Daoy (cell line): ENCODE measurements at places on chromosomes 2 and 18. TPM values are rescaled to one million over a fixed set of nuclear protein-coding genes. Genes with fewer than 3 reads are reported as not detected.

Gene IL1F10
- not detected in 2 replicates for total RNA-seq

- DNase-seq, result peak; percentile 74
These were observed 5.1 kb downstream of the HNMT start for GRCh38 chr2:137969418-137969765.

GRCh38 chr2:207763303-207763917 is 6.3 kb downstream of the FZD5 start:
- no peak for DNase-seq

GRCh38 chr18:10143596-10143995 is 229.8 kb downstream of the VAPA start:
- no peak for DNase-seq

DNA sequence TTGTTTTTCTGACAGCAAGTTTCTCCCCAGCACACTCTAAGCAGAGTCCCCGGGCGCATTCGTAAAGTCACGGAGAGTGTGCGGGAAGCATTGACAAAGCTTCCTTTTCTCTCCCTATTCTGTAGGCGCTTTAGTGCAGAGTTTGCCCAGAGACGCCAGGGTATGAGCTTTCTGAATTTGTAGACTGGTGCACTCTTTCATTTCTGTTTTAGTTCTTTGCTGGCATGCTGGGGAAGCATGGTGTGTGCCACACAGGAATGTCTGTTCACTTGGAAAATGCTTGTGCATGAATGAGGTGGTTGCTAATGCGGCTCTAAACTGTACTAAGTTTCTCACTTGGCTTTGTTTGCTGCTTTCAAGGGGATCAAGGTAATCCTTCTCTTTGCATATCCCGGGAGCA is 102.6 kb downstream of the RTN4 start:
- DNase-seq, result no peak
